ENCODE measurements at places on chromosomes 3 and 15. TPM values are rescaled to one million over a fixed set of nuclear protein-coding genes. Genes with fewer than 3 reads are reported as not detected.

The APBA2 gene
- 6.2 TPM for total RNA-seq

The CISH gene
- total RNA-seq = 1.8 TPM

The GREM1 gene
- 68.1 TPM for total RNA-seq

The RPP14 gene
- total RNA-seq = 18.2 TPM

The ARPP21 gene
- not detected for total RNA-seq

The CGNL1 gene
- under 0.01 TPM for total RNA-seq

The GPR62 gene
- total RNA-seq = not detected

The MKRN2OS gene
- total RNA-seq = not detected

The LRRC31 gene
- total RNA-seq = not detected

The FETUB gene
- not detected for total RNA-seq

The CHRM5 gene
- not detected for total RNA-seq

The MORC1 gene
- total RNA-seq = not detected

- no peak for DNase-seq
Measured at GRCh38 chr3:192262001-192262400, 465.3 kb downstream of the FGF12 start.

- no peak for DNase-seq
Measured at GRCh38 chr3:83928391-83928790, 1030.4 kb upstream of the CADM2 start.

- DNase-seq = no peak
Measured at GRCh38 chr15:60485365-60486055, 6.6 kb upstream of the ICE2 start.

GRCh38 chr3:59046839-59047238 is 3.0 kb downstream of the CFAP20DC start:
- no peak for DNase-seq

DNA sequence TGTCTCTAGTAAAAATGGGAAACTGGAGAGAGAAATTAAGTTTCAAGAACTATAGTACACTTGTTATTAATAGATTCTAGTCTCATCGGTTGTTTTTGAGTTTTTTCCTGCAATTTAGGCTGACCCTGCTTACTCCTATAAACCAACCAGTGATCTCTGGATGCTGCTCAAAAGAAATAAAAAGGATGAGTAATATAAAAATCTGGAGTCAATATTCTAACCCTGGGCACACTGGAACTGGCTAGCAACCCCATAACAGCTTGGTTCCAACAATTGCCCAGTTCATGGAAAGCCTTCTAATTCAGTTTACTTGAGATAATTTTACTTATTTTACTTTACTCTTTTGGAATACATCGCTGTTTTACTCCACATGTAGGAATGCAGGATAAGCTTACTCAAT is 211.6 kb downstream of the GBE1 start:
- DNase-seq = peak; percentile 5

- no peak for DNase-seq
Measured at GRCh38 chr15:53472883-53473282, 286.6 kb downstream of the WDR72 start.

DNA sequence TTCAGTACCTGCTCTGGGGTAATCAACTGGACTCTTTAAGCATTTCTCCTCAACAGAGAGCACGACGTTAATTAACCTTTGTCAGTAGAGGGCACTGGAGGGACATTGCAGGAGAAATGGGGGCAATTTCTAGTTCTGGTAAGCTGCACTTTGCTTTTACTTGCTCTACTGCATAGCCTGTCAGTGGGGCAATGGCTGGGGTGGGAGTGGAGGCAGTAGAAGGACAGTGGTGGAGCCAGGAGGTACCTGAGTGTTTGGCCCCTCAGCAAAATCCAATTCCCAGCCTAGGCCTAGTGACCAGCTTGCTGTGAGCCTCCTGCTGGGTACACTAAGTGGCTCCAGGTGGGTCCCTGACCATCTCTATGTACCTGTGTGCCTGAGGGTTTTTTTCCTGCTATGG is 18.3 kb upstream of the MED12L start:
- peak; percentile 9 for DNase-seq

- peak; percentile 30 for DNase-seq
Measured at GRCh38 chr15:40272485-40273056, 10.3 kb downstream of the ANKRD63 start.

GRCh38 chr3:161990036-161990435 is 493.4 kb downstream of the OTOL1 start:
- no peak for DNase-seq

GRCh38 chr15:73682600-73683090 is 1.5 kb upstream of the CD276 start:
- no peak for DNase-seq

DNA sequence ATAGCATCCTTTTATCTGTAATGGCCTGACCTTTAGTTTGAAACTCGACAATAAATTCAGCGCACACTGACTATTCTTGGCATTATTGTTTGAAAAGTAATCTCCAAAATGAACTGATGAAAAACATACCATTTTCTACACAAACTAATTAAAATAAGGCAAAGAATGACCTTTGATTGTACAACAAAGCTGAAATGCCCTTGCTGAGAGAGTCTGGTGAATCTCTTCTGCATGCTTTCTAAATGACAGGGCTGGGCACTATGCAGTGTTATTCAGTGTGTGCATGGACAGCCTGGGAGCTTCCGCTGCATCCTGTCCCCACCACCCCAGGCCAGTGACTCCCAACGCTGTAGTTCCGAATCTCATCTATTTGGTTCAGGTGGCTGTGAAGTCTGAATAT is 530.8 kb downstream of the FOXP1 start:
- no peak for DNase-seq

DNA sequence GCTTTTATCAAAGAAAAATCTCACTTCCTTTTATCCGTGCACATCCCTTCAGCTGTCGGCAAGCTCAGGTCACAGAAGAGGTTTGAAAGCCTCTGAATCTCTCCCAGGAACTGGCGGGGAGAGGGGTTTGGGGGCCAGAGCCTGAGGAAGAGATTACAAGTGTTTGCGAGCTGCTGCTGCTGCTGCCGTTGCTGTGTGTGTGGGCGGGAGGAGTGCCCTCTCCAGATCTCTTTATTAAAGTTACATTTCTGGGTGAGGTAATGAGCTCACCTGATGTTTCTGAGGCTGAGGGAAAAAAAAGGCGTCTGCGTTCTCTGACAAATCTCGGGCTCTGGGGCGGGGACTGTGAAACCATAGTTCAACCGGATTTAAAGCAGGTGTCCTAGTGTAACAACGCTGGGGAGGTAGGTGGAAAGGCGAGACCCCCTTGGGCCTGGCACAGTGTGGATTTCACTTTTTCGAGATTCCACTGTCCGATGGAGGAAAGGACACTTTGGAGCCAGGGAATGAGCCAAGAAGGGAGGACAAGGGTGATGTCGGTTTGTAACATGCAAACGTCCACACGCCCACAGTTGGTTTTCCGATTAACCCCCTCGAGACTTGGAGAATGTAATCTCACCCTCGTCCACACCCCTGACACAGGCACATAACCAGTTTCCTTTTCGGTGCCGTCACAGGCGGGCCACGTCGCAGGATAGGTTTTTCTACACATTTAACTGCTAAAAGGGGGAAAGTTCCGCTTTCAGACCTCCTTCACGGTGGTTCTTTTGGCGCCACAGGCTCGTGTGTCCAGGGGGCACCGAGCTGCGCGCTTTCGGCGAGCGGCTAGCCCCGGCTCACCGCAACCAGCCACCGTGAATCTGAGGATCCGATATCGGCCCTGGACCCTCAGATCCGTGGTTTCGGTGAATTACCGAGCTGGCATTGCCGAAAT is 2.1 kb downstream of the ALCAM start:
- peak; percentile 69 for DNase-seq

- peak; percentile 28 for DNase-seq
Measured at GRCh38 chr3:141450727-141451375, 36.0 kb upstream of the RASA2 start.

GRCh38 chr3:143750841-143751240 is 97.4 kb downstream of the SLC9A9 start:
- DNase-seq = no peak

DNA sequence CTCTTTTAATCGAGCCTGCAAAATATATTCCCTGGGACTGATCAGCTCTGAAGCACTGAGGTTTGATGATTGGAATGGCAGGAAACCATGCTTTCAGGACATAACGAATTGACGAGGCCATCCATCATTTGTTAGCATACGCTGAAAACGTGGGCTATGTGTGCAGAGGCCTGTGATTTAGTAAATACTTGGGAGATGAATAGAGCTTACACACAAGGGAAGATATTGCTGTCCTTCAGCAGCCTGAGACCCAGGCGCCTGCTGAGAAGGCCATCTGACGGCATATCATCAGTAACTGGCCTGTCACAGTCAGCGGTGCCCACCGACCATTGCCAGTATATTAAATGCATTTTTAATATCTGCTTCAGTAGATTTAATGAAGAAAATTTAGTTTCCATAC is 16.2 kb downstream of the CDIN1 start:
- no peak for DNase-seq

DNA sequence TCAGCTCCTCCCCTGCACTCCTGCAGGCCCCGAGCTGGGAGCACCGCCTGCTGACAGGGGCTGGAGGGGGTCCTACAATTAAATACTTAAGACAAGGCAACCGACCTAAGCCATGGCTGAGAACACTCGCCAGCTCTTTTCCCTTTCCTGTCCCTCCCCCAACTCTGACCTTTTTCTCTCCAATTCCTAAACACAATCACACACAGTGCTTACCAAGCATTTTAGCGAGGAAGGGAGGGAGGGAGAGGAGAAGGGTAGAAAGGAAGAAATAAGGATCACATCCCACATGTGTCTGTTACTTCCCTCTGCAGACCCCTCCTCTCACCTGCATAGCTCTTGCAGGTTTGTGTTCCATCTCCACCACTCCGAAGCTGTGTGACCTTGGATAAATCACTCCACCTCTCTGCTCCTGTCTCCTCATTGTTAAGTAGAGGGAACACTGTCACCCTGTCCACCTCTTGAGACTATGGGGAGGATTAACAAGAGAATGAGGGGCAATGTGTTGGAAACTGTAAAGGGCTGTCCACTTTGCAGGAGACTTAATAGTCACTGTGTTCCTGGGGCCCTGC is 63.6 kb downstream of the CYP11A1 start:
- DNase-seq = no peak

DNA sequence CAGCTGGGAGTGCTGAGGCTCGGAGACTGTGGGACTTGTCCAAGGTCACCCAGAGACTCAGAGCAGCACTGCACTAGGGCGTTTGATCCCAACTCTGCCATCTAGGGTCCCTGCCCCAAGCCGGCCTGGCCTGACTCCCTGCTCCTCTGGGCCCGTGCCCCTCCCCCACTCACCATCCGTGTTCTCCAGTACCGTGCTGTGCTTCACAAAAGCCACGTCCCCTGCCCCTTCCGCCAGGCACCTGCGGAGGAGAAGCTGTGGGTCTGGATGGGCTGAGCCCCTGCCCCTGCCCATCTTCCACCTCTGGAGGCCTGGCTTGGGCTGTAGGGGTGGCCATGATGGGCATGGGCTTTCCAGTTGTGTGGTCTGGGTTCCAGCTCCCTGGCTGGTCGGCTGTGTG is 8.4 kb downstream of the MELTF start:
- DNase-seq = no peak

Data from RPMI7951 (cell line).